ENCODE measurements at places on chromosomes 1 and 21. TPM values are rescaled to one million over a fixed set of nuclear protein-coding genes. Genes with fewer than 3 reads are reported as not detected.

DNA sequence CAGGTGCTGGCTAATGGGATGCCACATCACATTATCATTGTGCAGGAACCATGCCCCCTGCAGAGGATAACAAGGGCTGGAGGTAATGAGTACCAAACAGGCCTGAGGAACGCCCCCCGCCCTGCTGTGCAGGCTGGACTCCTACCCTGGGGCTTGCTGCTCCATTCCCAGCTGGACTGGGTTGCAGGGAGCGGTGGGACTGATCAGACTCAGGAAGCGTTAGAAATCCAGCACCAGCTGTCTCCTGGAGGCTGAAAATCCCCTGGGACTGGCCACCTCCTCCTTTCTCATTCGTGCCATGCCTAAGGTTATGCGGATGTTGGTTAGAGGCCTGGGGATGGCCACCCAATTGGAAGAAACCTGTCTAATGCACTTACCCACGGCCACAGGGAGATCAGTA lies 36.9 kb upstream of the POU3F1 start:
- no peak for DNase-seq
- H3K27me3 ChIP-seq: no peaks in the 10 kb centered on the region
- H3K36me3 ChIP-seq: no peaks in the 10 kb centered on the region
- no peak overlapping the region for H3K4me3 ChIP-seq
- H3K4me1 ChIP-seq: no peaks in the 10 kb centered on the region
- no peak overlapping the region for H3K27ac ChIP-seq

GRCh38 chr1:92475029-92475428 lies 11.7 kb downstream of the GFI1 start:
- H3K36me3 ChIP-seq: no peaks in the 10 kb centered on the region
- no peaks in the 10 kb centered on the region for H3K4me1 ChIP-seq
- H3K4me3 ChIP-seq: no peak overlapping the region
- no peak overlapping the region for H3K27ac ChIP-seq
- no peaks in the 10 kb centered on the region for H3K27me3 ChIP-seq

- no peaks in the 10 kb centered on the region for H3K27me3 ChIP-seq
- no peak overlapping the region for H3K27ac ChIP-seq
- no peaks in the 10 kb centered on the region for H3K4me1 ChIP-seq
- H3K4me3 ChIP-seq: no peak overlapping the region
- no peaks in the 10 kb centered on the region for H3K36me3 ChIP-seq
Measured at GRCh38 chr1:234507089-234507488, 28.1 kb upstream of the TARBP1 start.

DNA sequence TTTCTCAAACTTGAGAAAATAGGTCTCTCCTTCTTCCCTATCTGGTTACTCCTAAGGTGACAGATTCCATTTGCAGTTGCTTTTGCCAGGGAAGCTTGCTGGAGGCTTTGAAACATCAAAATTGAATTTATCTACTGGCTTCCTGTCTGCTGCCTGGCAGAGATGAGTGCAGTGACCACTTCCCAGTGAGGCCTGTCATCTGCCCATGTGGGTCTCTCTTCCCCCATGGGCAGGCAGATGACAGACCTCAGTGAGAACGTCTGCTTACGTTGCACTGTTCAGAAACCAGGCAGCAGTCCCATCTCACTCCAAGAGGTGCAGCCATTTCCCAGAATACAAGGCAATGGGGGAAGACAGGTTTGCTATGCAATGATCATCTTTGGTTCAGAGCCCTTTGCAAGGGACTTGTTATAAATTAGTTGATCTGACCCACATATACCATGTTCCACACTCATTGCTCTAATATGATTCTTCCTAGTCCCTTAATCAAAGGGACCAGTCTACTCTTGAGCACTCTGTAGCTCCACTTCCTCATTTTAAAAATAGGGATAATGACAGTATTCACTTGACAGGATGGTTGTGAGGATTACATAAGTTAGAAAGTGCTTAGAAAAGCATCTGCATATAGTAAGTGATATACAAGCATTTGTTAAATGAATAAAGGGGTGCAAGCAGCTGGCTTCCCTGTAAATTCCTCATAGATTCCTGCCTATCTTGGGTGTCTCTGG lies 10.6 kb downstream of the PGBD5 start:
- H3K4me1 ChIP-seq: no peaks in the 10 kb centered on the region
- H3K27ac ChIP-seq: no peak overlapping the region
- no peak overlapping the region for H3K4me3 ChIP-seq
- DNase-seq: no peak

DNA sequence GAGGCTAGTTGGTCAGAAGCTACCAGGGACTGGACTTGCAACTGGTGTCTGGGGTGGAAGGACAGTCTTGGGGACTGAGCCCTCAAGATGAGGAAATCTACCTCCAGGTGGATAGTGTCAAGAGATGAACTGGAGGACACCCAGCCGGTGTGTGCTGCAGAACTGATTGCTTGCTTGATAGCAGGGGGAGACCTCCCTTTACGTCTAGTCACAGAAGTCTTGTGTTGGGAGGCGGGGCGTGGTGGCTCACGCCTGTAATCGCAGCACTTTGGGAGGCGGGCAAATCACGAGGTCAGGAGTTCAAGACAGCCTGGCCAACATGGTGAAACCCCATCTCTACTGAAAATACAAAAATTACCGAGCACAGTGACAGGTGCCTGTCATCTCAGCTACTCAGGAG lies 4.9 kb downstream of the RCC2 start:
- DNase-seq: no peak
- no peaks in the 10 kb centered on the region for H3K27me3 ChIP-seq
- no peak overlapping the region for H3K27ac ChIP-seq
- H3K36me3 ChIP-seq: no peaks in the 10 kb centered on the region
- H3K4me3 ChIP-seq: no peak overlapping the region

DNA sequence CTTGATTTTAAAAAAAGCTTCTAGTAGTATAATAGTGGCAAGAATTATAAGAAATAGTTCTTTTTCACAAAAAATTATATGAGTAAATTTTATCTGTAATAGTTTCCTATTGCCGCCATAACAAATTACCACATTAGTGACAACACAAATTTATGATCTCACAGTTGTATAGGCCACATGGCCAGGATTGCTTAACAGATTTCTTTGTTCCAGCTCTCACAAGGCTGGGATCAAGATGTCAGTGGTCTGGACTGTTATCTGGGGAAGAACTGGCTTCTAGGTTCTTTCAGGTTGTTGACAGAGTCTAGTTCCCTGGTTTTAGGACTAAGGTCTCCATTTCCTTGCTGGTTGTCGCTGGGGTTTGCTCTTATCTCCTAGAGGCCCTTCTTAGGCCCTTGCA lies 236.4 kb downstream of the USP25 start:
- no peaks in the 10 kb centered on the region for H3K36me3 ChIP-seq
- no peak overlapping the region for H3K27ac ChIP-seq
- no peak overlapping the region for H3K4me3 ChIP-seq
- no peaks in the 10 kb centered on the region for H3K4me1 ChIP-seq
- no peaks in the 10 kb centered on the region for H3K27me3 ChIP-seq

DNA sequence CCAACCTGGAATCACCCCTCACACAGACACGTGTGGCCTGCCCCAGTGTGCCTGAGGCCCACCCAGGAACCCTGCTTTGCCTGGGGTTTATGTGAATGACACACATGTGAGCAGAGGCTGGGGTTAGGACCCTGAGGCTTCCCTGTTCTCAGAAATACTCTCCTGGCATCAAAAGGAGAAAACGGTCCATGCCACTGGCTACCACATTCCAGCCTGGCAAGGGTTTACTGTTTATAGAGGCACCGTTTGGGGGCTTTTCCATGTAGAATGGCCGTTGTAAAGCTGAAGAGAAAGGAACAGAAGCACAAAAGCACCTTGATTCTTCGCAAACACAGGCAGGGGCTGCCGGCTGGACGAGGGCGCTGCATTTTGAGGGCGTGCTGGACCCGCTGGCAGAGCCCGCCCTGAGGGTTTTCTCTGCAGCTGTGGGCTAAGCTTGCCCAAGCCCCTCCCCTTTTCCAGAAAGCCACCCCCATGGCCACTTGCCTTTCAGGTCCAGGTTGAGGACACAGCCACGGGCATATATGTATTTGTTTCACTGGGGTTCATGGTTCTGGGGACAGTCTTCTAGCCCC lies 13.0 kb downstream of the TFF3 start:
- no peak overlapping the region for H3K4me3 ChIP-seq
- H3K36me3 ChIP-seq: no peaks in the 10 kb centered on the region
- peak overlapping the region; percentile 25 for H3K27ac ChIP-seq
- H3K27me3 ChIP-seq: no peaks in the 10 kb centered on the region
- H3K4me1 ChIP-seq: no peaks in the 10 kb centered on the region

The C1orf52 gene
- 15.0 TPM for total RNA-seq

The SPRR3 gene
- not detected for total RNA-seq

The PDE4B gene
- 54.4 TPM for total RNA-seq
